Fibroblast of lung (primary cell): ENCODE measurements at places on chromosomes 2 and 18.

- peak; percentile 91 for DNase-seq
Measured at GRCh38 chr18:22432657-22433137, 15.0 kb upstream of the CTAGE1 start.

DNA sequence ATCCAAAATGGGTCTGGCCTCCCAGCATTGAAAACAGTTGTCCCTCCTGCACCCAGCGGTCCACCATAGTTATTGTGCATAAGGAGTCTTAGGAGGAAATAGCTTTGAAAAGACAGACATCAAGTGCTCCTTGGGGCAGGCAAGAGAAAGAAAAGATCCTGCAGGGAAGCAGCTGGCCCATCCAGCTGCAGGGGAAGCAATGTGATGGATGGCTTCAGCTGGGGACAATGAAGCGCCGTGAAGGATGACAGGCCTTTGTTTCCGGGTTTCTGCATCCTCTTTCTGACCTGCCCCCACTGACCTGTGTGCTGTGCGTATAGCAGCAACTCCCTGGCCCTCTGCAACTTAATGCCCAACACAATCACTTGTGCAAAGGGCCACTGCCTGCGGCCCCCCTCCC is 142.9 kb upstream of the NCKAP5 start:
- no peak for DNase-seq

DNA sequence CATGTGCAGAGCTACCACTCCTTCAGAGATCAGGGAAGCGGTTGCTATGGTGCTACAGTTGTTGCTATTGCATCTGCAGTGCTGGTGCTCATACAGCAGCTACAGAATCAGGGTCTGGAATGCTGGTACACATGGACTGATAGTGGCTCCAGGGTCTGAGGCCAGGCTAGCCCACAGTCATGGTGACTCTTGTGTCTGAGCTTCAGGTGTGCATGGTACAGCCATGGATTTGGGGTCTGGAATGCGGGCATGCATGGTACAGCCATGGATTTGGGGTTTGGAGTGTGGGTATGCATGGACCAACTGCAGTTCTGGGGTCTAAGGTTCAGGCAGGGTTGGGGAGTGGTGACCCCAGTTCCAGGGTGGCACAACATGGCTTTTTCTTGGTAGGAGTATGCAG is 185.2 kb downstream of the SLC4A3 start:
- DNase-seq, result no peak

GRCh38 chr2:9033385-9034168 is 30.1 kb upstream of the MBOAT2 start:
- peak; percentile 18 for DNase-seq

DNA sequence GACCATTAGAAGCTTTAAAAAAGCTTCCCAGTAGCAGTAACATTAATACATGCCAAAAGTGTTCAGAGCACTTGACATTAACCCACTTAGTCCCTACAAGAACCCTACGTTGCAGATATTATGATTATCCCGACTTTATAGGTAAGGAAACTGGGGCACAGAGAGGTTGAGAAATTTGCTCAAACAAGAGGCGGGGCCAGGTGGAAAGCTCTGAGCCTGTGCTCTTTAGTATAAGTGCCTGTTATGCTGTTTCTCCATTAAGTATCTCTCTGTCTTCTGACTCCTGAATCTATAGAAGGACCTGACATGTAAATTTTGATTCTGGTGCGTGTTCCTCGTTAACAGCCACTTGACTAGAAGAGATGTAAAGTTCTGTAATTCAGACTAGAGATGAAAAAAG is 139.8 kb downstream of the RBMS1 start:
- no peak for DNase-seq

DNA sequence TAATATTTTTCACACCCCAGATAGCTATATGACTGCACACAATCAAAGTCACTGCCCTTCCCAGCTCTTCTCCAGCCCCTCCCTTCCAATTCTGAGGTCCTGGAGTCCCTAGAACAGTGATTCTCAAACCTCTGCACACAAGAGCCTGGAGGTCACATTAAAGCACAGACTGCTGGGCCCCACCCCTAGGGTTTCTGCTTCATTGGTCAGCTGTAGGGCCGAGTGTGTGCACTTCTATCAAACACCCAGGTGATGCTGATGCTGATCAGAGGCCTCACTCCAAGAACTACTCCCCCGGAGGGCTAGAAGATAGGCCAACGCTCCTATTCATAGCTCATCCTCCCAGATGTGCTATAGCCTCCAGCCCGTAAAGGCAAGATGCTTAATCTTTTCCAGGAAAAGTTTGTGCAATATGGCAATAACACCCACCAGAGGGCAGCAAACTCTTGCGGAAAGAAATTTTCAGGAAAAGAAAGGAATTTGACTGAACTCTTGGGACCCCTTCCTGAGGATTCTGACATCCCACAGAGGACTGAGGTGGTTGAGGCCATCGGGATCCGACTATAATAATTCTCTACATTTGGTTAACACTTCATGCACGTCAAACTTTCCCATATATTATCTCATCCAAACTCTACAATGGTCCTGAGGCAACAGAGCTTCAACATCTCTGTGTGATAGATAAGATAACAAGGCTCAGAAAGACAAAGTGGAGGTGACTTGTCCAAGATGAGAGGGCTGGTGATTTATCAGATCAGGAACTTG is 194.2 kb upstream of the PKDCC start:
- peak; percentile 74 for DNase-seq

DNA sequence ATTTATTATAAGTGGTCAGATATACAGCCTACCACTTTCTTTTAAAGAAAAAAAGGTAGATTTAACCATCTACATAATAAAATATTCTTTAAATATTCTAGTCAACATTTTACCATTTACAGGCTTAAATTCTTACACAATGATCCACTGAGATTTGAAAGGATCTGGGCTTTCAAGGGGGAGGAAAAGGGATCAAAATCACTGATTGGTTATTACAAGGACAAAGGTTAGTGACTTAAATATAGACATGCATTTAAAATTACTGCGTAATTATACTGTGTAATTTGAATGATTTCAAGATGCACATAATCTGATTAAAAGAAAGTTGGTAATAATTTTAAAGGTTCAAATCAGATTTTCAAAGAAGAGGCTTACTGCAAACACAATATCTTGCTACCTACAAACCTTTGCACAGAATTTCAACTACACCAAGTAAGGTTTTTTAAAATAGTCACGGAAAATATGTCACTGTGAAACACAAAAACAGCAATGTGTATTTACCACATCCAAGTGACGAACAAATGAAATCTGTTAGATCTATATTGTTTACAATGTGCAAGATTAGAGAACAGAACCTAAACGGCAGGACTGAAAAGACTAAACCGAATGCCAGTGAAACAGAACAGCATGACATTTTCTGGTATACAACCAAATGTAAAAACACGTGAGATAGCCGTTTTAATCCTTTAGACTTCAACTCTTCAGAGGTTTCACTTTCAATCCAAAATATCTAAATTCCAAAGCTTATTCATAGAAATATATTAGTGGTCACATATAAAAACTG is 40.8 kb downstream of the RTN4 start:
- no peak for DNase-seq

GRCh38 chr2:36967236-36967876 is 1.0 kb upstream of the STRN start:
- no peak for DNase-seq

DNA sequence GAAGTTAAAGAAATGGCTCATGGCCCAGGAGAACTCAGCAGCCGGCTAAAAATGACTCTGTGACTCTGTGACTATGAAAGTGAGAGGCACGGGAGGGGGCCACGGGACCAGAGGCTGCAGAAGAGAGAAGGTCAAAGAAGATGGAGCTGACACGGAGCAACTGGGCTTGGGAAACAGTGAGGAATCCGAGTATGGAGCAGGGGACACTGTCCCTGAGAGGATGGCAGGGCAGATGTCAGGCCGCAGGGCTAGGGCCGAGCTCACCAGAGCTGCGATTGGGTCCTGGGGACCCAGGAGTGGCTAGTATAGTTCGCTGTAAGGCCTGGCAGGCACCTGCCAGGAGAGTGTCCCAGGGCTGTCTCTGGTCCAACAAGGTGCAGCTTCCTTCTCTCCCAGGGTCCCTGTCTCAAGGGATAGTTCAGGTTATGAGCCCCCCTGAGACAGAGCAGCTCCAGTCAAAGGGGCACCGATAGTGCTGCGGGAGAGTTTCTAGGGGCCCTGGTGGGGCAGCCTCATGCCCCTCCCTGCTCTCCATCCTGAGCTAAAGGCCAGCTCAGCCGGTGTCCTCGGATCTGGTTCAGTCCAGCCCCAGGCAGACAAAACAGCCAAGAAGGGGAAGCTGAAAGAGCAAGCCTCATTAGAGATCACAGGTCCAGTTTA is 42.7 kb downstream of the CIB4 start:
- DNase-seq, result no peak

GRCh38 chr2:86825693-86826381 is 35.1 kb upstream of the CD8A start:
- DNase-seq, result no peak

DNA sequence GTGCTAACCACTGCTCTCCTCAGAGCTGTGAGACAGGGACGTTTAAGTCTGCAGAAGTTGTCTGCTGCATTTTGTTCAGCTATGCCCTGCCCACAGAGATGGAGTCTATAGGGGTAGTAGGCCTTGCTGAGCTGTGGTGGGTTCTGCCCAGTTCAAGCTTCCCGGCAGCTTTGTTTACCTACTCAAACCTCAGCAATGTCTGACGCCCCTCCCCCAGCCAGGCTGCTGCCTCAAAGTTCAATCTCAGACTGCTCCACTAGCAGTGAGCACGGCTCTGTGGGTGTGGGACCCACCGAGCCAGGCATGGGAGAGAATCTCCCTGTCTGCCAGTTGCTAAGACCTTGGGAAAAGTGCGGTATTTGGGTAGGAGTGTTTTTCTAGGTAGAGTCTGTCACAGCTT is 387.8 kb upstream of the SLC39A10 start:
- no peak for DNase-seq

- DNase-seq, result no peak
Measured at GRCh38 chr18:38042211-38042890, 476.8 kb upstream of the CELF4 start.

- no peak for DNase-seq
Measured at GRCh38 chr18:56458770-56459712, 179.4 kb downstream of the TXNL1 start.

DNA sequence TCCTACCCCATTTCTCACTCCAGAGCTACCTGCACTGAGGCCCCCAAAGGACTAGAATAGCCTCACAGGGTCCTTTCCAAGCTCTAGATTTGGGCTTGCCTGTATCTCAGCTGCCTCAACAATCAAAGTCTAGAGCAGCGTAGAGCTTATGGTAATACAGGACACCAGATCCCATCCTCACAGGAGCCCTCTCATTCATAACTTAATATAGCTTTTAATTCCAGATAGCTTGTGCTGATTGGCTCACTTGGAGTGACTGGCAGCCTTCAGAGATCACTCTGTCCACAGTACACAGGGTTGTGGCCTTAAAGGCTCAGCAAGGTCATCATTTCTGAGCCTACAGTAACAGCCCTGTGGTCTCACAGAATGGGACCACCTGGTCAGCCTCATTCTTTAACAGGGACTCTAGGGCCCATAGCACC is 51.4 kb downstream of the ZFP36L2 start:
- peak; percentile 62 for DNase-seq

GRCh38 chr2:28293416-28293815 is 99.2 kb upstream of the FOSL2 start:
- no peak for DNase-seq

DNA sequence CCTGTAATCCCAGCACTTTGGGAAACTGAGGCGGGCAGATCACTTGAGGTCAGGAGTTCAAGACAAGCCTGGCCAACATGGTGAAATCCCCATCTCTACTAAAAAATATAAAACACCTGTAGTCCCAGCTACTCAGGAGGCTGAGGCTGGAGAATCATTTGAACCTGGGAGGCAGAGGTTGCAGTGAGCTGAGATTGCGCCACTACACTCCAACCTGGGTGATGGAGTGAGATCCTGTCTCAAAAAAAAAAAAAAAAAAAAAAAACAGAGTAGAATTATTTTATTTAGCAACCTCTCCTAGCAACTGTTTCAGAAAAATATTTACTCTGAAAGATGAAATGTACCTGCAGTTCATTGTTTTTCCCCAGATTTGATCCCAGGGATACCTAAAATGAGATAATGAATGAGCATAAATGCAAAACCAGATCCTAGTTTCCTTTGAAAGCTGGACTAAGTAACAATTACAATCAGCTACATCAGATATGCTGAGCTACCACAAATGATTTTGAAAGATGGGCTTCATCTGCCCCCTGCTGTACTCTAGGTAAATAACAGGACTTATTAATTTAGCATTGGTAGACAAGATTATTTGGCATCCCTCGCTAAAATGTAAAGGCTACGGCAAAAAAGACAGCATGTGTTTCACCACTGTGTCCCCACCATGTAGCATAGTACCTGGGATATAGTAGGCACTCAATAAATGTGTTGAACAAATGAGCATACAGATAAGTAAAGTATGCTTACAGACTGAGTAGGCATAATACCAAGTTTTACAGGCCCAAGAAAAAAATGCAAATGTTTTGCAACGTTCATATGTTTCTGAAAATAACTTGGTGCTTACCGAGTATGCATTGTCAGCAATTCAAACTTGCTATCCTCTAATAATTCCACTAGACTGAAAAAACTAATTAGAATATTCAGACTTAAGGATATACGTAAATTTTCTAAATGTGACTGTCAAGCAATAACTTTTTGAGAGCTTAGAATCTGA is 102.5 kb downstream of the ATL2 start:
- peak; percentile 74 for DNase-seq

DNA sequence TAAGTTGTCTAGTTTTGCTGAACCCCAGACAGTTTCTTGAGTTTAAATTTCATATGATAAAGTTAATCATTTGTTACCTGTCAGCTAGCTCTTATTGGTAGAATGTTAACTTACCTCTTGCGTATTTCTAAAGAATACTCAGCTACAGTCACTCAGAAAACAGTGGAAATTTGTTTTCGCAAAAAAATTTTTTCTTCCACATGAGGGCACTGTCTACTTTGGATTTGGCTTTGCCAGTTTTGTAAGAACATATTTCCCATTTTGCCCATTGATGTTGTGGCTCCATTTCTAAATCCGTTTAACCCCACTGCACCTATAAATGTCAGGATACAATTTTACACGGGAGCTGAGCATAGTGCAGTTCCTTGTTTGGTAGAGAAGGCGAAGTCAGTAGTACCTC is 19.1 kb upstream of the GCFC2 start:
- peak; percentile 19 for DNase-seq

GRCh38 chr2:109435066-109435690 is 178.6 kb downstream of the SEPTIN10 start:
- no peak for DNase-seq

GRCh38 chr2:232368311-232368731 is 10.2 kb upstream of the ALPP start:
- DNase-seq, result no peak

GRCh38 chr2:55088400-55088799 is 38.1 kb upstream of the RTN4 start:
- DNase-seq, result peak; percentile 70

DNA sequence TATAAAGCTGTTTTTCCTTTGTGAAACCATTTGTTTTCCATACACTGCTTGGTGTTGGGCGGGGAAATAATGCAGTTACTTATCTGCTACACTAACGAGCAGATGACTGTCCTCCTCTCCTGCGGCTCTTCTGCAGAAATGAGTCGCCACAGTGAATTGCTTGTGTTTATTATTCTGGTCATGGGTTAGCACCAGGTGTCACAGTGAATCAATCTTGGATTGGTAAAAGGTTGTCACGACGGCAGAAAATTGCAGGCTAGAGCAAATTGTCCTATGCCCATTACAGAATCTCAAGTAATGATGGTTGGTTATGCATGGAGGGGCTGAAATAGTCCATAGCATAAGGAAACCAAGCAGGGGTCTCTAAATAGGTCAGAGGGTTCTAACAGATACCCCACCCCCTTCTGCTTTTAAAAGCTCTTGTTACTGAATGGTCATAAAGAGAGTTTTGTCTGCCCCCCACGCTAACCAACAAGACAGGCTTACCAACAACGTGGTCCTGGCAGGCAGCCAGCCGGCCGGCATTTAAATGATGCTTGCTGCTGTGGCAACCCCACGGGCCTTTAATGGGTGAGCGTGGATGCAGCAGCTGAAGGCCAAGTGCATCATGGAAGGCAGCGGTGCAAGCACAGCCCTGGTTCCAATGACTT is 29.5 kb downstream of the RAB31 start:
- DNase-seq, result peak; percentile 75
